ENCODE measurements at places on chromosomes 5 and 9.

- peak; percentile 75 for DNase-seq
Observed at GRCh38 chr5:151239237-151239861, 13.6 kb upstream of the GM2A start.

GRCh38 chr9:134663084-134663483 lies 21.5 kb downstream of the COL5A1 start:
- no peak for DNase-seq

DNA sequence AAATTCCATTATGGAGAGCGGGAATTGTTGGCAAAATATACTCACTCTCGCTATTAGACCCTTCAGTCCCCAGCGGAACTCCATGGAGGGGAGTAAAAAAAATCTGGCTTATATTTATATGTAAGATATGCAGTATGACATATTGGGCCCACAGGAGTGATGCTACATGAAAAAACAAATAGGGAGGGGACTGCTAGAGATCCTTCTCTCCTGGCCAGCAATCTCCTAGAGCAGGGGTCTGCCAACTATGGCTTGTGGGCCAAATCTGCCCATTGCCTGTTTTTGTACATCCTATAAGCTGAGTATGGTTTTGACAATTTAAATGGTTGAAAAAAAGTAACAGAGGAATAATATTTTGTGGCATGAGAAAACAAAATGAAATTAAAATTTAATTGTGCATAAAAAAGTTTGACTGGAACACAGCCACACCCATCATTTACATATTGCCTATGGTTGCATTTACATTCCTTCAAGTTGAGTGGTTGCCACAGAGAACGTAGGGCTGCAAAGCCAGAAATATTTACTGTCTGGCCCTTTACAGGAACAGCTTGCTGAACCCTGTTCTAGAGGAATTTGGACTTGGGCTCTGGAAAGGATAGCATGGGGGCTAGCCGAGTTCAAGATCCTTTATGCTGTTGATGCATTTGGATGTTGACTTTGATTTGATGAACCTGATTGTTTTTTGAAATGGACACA lies 197.3 kb upstream of the CLINT1 start:
- no peak for DNase-seq

- DNase-seq: no peak
Observed at GRCh38 chr5:179131886-179132585, 71.9 kb downstream of the ZNF354C start.

DNA sequence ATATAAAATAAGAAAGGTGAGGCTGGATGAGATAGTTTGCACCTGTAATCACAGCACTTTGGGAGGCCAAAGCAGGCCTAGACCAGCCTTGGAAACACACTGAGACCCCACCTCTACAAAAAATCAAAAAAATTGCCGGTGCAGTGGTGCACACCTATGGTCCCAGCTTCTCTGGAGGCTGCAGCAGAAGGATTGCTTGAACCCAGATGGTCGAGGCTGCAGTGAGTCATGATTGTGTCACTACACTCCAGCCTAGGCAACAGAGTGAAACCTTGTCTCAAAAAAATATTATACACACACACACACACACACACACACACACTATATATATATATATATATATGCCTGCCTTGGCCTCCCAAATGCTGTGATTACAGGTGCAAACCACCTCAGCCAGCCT lies 1.3 kb downstream of the SLC35D2 start:
- peak; percentile 11 for DNase-seq

- peak; percentile 98 for DNase-seq
Observed at GRCh38 chr5:151213803-151214613, 9.9 kb downstream of the CCDC69 start.

GRCh38 chr5:95583992-95584391 lies 29.1 kb downstream of the ARSK start:
- DNase-seq: no peak

DNA sequence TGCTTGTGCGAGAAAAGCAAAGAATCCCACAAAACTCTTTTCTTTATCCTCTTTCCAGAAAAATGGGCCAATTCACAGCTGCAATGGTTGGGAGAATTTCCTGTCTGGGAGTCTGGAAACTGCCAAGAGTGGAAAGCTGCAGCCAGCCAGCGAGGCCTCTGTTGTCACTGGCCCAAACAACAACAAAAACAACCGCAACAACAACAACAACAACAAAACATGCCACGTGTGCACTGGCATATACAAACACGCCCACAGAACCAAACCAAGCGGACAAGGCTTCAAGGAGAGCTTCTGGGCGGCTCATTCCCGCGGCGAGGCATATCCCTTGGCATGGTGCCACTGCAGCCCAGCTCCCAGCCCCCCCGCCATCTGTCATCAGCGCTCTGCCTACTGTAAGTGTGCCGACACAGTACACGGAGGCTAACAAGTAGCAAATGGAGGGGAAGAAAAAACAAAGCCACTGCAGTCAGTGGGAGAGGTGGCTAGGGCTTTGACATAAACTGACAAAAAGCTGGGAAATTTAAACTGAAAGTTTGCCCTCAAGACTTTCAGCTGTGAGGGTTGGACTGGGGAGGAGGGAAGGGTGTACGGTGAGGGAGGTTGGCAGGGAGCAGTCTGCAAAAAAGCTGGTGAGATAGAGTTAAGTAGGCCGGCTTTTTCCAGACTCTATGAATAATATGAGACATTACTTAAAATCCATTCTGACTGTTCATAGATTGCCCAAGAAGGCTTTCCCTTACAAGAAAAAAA lies 165.0 kb upstream of the ZNF462 start:
- DNase-seq: no peak

- no peak for DNase-seq
Observed at GRCh38 chr5:157651623-157652376, 438 bp downstream of the SOX30 start.

DNA sequence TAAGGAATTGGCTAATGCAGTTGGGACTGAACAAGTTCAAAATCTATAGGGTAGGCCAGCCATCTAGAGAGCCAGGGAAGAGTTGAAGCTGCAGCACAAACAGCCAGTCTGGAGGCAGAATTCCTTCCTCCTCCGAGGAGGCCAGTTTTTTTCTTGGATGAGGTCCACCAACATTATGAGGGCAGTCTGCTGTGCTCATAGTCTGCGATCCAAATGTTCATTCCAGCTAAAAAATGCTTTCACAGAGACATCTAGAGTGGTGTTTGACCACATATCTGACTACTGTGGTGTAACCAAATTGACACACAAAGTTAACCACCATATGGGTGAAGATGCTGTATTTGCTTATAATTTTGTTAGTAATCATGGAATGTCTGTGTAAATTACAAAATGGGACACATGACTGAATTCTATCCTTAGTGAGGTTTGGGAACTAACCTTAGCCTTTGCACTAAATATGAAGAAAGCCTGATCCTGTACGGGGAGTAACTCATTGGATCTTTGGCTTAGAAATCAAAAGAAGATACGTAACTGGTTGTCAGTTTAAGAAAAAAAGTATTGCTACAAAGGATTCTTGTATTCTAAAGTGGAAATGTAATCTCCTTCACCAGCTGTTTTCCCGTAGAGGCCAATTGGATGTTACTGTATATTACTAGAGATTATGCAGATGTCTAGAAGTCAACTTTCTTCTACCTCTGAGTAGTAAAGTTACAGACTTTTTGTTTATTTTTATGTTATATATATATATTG lies 70.6 kb downstream of the SPIN1 start:
- DNase-seq: no peak

DNA sequence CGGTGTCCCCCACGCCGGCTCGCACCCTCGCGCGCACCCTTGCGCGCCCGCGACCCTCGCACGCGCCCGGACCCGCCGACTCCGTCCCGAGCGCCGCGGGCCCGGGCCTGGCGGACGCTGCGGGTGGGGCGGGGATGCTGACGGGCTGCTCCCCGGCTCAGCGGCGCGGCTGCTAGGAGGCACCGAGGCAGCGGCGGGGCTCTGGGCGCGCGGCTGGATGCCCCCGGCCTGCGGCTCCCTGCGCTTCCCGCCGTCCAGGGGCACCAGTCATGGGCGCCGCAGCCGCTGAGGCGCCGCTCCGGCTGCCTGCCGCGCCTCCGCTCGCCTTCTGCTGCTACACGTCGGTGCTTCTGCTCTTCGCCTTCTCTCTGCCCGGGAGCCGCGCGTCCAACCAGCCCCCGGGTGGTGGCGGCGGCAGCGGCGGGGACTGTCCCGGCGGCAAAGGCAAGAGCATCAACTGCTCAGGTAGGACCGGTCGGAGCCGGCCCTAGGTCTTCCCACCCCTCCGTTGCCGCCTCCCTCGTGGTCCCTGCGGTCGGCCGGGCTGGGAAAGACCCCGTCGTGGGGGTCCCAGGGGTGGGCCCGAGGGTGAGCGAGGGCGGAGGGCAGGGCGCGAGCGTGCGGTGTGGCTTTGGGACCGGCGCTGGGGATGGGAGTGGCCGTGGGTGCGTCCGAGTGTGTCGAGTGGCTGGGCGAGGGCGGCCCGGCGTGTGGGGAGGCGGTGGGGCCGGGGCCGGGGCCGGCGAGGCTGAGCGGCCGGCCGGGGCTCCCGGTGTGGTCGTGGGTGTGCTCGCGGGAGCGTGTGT lies 530 bp downstream of the TMEFF1 start:
- peak; percentile 67 for DNase-seq

- DNase-seq: no peak
Observed at GRCh38 chr9:2962471-2963172, 118.7 kb upstream of the PUM3 start.

GRCh38 chr5:10467281-10468198 lies 25.9 kb downstream of the ROPN1L start:
- no peak for DNase-seq

DNA sequence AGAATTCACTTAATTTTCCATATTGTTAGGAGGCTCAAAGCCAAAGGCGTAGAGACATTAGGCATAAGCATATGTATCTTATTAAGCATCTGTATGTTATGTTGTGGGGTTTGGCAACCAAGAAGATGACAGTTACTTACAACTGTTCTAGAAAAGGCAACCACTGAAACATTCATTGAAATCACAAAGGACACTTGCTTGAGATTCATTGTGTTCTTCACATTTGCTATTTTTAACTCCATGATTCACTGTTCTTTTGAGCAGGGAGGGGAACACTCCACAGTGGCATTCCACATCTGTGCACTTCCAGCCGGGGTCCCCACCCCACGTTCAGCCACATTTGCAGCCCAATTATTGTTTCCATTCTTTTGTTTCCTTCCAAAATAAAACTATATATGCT lies 107.1 kb downstream of the PALM2AKAP2 start:
- peak; percentile 30 for DNase-seq
